Stimulated activated CD8-positive, alpha-beta memory T cell treated with anti-CD3 and anti-CD28 coated beads, Interleukin-12 subunit alpha, Interleukin-12 subunit beta, amount 100 ng/mL, for 1 hour (primary cell): ENCODE measurements at places on chromosomes 2 and 18.

DNA sequence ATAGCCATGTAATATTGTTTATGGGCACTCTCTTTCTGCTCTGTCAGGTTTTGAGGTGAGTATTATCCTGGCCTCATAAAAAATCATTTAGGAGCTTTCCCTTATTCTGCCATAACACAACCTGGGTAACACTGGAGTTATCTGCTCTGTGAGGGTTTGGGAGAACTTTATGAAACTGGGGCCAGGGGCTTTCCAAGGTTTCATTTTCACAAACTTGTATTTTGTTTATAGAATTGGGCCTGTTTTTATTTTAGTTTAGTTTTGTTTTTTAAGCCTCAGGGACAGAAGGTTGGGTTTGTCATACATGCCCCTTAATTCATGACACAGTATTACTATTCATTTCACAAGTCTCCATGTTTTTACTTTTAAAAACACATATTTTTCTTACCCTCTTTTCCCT is 83.5 kb downstream of the IRS1 start:
- DNase-seq = no peak

DNA sequence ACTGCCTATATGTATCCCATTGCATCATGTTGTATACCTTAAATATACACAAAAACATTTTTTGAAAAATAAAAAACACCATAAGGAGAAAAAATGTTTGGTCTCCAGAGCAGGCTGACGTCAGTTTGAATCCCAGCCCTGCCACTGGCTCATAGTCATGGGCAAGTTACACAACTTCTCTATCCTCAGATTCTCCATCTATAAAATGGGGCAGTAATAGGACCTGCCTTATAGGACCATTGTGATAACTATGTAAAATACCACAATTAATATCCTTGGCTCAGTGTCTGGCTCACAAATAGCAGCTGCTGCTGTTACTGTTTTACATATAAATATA is 135.6 kb downstream of the SMAD7 start:
- DNase-seq = no peak

GRCh38 chr2:192155511-192156118 is 39.1 kb downstream of the TMEFF2 start:
- no peak for DNase-seq

DNA sequence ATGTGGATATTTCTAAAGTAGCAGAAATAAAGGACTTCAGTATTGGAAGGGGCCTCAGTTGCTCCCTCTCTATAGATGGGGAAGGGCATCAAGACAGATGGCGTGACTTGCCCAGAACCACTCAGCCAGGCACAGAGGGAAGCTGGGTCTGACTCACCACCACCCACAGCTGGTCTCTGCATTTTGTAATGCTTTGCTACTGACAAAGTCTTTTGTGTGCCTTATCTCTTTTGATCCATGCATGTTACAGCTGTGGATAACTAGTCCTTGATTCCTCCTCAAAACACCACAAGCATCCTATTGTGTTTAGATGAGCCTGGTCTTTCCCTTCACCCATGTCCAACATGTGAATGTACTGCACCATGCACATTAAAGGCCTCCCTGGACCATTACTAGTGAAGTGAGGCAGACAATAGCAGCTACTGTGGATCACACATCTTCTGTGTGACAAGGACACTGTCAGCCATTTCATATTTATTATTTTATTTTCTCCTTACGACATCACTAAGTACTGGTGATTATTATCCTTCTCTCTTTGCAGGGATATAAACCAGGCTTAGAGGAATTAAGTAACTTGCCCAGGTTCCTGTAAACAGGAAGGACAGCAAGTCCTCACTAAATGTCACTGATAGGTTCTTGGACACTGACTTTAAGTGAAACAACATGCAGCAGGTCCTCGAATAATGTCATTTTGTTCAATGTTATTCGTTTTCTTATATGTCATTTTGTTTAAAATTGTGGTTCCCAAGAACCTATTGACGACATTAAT is 29.6 kb upstream of the IL37 start:
- DNase-seq = no peak

- DNase-seq = no peak
Observed at GRCh38 chr2:110731064-110731463, 1.3 kb upstream of the ACOXL start.

DNA sequence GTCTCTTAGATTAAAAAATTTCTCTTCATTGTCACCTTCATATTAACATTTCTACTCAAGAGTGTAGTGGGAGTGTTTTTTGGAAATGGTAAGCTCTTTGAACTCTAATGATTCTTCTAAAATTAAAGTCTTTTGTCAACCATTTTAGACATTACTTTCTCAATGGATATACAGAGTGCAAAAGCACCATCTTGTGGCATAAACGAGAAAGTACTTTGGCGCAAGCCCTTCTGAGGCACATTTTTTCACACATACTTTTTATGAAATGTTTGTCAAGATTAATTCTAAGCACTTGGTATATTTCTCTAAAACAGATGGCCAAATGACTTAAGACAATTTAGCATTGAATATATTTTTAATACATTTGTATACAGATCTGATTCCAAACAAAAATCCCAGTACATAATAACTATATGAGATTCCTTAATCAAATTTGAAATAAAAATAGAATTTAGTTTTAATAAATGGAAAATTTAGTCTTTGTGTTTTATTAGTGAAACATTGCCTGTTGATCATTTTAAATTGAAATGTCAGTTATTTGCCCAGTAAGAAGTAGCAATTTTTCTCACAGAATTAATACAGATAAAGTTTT is 63.3 kb upstream of the GALNT5 start:
- DNase-seq = no peak

DNA sequence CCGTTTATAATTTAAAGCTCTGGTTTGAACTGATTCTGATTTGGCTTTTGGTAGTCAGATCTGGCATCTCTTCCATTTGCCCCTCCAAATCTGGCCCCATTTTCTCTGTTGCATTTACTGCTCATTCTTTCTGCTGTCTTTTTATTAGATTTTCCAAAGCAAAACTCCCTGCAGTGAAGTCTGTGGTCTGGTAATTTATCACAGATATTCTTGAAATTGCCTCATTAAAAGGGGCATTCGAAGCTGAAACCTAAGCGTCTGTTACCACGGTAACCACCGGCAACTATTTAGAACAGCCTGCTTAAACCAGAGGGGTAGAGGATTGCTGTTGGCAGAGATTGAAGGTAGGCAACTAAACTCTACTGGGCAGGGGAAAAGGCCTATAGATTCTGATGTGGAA is 111.5 kb upstream of the UPP2 start:
- DNase-seq = no peak

DNA sequence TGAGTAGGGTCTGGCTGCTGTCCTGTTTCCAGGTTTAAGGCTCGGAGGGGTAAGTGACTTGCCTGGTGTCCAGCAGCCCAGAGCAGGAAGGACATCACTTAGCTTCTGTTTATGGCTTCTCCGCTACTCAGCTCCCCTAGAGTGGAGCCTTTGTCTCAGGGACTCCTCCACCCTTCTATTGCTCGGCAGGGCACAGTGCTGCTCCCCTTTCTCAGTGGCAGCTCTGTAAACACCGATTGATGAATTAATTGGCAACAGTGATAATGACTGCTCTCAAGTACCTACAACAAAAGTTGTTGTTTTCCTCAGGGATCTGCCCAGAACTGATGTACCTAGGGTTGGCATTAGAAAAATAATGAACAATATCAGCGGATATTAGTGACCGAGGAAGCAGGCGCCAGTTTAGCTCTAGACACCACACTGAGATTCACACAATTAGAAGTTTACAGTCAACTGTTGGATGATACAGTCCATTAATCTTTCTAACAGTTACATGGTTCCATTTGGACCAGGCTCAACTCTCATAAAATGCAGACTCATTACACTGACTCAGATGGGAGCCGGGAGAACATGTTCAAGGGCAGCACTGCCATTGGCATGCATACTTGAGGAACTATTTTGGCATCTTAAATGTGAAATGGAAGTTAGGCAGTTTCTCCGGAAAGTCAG is 265.7 kb downstream of the MTX2 start:
- no peak for DNase-seq

DNA sequence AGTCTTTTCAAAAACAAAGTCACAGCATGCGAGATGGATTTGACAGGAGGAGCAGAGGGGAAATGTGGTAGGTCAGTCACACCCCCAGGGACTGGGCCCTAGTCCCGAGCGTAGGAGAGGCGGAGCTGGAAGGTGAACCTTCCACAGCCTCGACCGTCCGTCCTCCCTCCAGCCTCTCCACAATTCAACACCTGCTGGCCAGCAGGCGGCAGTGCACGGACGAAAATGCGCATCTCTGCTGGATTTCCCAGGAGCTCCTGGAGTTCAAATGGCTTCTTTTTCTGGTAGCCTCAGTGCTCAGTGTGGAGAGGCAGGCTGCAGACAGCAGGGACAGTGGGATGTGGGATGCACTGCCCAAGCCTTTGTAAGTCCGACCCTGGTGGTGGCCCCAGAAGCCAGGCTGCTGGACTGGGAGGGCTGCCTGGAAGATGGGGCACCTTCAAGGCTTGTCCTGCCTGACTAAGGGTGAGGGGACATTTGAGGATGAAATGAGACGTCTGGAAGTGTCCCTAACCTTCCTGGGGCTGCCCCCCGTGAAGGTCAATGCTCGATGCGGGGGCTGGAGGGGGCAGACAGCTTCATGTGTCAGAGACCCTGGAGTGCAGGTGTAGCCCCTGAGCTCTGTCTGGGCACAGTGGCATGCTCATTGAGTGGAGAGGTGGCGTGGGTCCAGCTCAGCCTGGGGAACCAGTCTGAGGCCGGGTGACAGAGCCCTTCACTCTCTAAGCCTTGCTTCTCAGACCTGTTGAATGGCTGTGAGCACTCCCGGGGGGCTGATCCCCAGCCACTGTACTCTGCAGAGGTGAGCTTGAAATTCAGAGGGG is 189.5 kb downstream of the TFCP2L1 start:
- no peak for DNase-seq

GRCh38 chr2:120548627-120549608 is 186.8 kb upstream of the GLI2 start:
- no peak for DNase-seq

DNA sequence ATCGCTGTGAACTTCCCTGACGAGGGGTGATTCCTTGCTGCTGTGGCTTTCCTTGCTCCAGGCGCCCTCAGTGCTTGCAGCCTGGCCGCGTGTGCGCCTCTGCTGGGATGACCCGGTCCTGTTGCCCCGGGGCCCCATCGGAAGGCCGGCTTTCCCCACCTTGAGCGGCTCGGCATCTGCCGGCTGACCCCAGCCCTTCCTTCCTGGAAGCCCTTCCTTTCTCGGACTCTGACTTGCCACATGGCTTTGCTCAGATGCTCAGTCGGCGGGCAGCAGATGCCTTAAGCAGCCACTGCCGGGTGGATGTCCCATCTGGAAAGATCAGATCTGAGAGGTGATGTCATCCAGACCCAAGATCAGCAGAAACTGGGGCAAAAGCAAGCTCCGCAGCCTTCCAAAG is 100.5 kb upstream of the ODC1 start:
- DNase-seq = no peak

DNA sequence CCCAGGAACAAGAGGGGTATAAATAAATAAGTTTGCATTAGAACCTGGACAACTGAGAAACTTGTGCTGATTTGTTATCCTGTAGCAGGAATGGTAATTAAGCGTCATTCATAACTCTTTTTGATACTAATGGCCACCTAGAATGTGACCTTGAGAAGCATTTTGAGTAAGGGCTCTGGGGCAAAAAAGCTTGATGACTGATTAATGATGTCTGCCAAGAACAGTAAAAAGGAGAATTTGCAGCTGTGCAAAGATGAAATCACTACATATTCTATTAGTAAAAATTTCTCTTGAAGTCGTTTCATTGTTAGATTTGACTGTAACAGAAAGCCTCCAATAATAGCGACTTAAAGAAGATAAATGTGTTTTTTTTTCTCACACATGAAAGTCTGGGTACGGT is 157.7 kb downstream of the PRKCE start:
- DNase-seq = no peak

DNA sequence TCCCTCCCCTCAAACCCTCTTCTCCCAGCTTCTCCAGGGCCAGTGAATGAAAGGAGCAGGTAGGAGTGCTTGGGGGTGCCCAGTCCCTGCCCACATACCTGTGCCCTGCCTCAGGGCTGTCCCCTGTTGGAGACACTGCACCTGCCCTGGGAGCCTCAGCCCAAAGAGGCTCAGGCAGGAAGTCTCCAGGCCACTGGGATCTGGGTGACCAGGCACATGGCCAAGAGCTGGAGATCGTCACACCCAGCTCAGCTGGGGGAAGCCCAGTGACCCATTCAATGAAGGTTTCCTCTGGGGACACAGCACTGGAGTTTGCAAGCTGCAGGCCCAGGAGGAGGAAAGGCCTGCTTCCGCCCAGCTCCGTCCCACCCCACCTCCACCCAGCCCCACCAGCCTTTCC is 156.4 kb downstream of the ZFP36L2 start:
- no peak for DNase-seq

- no peak for DNase-seq
Observed at GRCh38 chr2:225103737-225104141, 61.5 kb upstream of the DOCK10 start.

DNA sequence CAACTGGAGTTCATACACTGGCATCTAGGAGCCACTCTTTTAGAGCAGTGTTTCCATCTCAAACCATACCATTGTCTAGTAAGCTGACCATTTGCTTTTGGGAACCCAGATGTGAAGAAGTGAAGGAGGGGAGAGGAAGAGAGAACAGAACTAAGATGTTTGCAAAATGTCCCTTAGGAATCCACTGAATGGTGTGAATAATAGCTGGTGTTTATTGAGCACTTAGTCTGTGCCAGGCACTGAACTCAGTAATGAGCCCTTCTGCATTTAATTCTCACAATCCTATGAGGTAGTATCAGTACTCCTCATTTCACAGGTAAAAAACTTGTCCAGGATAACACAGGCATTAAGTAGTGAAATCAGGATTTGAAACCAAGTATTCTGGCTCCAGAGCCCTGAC is 23.5 kb downstream of the LMAN2L start:
- DNase-seq = no peak

GRCh38 chr2:9830685-9831410 is 12.4 kb upstream of the TAF1B start:
- DNase-seq = no peak

- DNase-seq = no peak
Observed at GRCh38 chr2:60676706-60677330, 79.2 kb upstream of the PAPOLG start.

- no peak for DNase-seq
Observed at GRCh38 chr2:50952596-50952995, 79.3 kb downstream of the NRXN1 start.

DNA sequence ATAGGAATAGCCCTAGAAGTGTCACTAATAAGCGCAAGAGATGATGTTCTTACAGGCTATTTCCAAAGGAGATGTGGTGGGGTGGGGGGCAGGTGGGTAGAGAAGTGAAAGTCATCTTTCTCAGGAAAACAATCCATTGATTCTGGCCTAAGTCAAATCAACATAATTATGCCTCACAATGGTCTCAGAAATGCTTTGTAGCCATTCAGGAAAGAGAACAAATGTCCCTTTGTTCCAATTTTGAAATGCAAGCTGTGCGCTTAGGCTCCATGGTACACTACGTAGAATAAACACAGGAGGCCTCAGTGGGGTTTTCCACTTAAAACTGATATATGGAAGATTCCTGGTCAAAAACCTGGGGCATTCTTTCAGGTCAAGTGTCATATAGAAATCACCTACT is 529.9 kb upstream of the KLHL29 start:
- no peak for DNase-seq
